ENCODE measurements at places on chromosomes 12 and 14. TPM values are rescaled to one million over a fixed set of nuclear protein-coding genes. Genes with fewer than 3 reads are reported as not detected.

PPP1R36 gene
- 0.12 TPM for polyA plus RNA-seq

RAD51AP1 gene
- 15.4 TPM for polyA plus RNA-seq

STON2 gene
- 54.2 TPM for polyA plus RNA-seq

PAN2 gene
- polyA plus RNA-seq = 18.3 TPM

PROX2 gene
- not detected for polyA plus RNA-seq

KRT6C gene
- 23.6 TPM for polyA plus RNA-seq

KRT77 gene
- not detected for polyA plus RNA-seq

DLGAP5 gene
- 18.1 TPM for polyA plus RNA-seq

OTOGL gene
- not detected for polyA plus RNA-seq

PLEKHD1 gene
- not detected for polyA plus RNA-seq

PTCSC3 gene
- not detected for polyA plus RNA-seq

INHBC gene
- polyA plus RNA-seq = 0.03 TPM

RASSF8 gene
- polyA plus RNA-seq = 12.2 TPM

ACTR6 gene
- polyA plus RNA-seq = 12.6 TPM

TAS2R10 gene
- polyA plus RNA-seq = not detected
